ENCODE measurements at places on chromosomes 4 and X.

- peak; percentile 5 for DNase-seq
These were observed 114.3 kb downstream of the GABRB1 start for GRCh38 chr4:47145630-47146029.

DNA sequence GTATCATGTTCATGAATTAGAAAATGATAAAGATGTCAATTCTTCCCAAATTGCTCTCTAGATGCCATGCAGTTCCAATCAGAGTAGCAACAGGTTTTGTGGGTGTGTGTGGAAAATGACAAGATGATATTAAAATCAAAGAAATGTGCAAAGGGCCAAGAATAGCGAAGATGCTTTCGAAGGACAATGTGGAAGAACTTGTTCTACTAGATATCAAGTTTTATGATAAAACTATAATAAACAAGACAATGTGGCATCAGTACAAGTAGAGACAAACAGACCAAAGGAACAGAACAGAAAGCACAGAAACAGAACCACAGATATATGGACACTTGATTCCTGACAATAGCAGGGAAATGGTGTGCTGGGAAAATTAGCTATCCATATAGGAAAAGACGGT is 9.0 kb downstream of the TAB3 start:
- no peak for DNase-seq

- DNase-seq: no peak
These were observed 57.7 kb downstream of the TBL1X start for GRCh38 chrX:9522378-9523155.

- no peak for DNase-seq
These were observed 26.7 kb downstream of the HTT-AS start for GRCh38 chr4:3047464-3048286.

DNA sequence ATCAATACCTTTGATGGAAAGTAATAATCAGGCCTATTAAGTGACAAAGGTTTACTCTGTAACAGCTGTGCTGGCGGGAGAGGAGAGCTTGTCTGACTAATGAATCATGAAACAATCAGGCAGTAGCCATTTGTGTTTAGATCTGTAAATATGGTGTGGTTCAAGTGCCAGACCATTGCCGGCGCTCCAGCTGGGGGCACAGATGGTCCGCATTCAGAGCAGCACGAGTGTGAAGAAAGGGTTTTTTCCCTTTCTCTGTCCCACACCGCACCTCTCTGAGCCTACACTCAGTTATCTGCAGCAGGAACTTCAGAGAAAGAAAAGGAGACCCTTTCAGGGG is 111.3 kb upstream of the PAQR3 start:
- DNase-seq: no peak

- DNase-seq: no peak
These were observed 31.4 kb downstream of the TEX13A start for GRCh38 chrX:105189093-105189492.

All from brain pericyte (primary cell).